ENCODE measurements at places on chromosomes 16 and 17.

- no peak for DNase-seq
Observed at GRCh38 chr16:56617212-56618085, 8.1 kb upstream of the MT1E start.

GRCh38 chr16:50480206-50480605, 68.0 kb upstream of the NKD1 start:
- DNase-seq: no peak

DNA sequence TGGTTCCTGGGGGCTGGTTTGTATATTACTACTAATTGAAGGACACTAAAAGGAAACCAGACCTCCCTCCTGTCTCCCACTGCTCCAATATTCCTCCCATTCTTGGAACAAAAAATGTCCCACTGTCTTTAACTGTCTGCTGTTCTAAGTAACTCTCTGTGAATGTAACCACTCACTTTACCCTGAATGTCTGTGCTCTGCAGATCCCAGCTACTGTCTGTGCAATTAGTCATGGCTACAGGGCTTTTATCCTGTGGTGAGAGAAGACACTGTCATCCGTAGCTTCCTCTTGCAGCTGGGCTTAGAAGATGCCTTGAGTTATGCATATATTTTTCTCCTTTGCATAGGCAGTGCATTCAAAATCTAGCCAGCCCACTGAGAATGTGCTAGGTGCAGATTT, 853.8 kb downstream of the CDH8 start:
- no peak for DNase-seq

GRCh38 chr17:42474276-42474675, 15.6 kb downstream of the ATP6V0A1 start:
- DNase-seq: no peak

DNA sequence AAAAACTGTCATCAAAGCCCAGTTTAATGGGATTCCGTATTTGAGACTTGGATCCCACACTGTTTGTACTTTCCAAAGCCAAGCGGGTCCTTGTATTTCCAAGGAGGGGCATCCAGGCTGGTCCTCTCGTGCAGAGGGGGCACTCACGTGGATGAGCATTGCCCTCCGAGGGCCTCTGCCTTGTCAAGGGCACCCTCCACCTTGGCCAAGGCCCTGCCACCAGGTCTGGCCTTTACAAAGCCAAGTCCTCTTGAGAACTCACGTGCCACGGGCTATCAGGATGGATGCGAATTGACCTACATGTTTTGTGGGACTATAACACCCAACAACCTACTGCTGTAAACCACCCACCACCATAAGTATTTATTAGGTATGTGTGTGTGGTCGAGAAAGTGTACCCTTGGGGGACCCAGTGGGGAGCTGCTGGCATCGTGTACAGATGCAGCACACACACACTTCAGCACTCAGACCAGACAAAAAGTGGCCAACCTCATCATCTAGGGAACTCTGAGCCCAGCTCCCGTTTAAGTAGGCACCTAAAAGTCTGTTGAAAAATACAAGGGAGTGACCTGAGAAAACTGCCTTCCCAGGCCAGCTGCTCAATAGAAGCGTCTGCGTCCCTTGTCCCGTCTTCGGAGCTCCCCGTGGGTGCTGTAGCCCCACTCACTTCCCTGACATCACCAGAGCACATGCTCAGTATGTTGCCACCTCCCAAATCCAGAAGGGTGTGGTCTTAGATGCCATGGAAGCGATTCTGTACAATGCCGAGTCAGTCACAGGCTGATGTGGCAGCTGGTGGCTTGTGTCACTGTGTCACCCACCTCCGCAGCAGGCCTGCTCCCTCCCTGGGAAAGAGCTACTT, 12.9 kb downstream of the MAP1LC3B start:
- no peak for DNase-seq

DNA sequence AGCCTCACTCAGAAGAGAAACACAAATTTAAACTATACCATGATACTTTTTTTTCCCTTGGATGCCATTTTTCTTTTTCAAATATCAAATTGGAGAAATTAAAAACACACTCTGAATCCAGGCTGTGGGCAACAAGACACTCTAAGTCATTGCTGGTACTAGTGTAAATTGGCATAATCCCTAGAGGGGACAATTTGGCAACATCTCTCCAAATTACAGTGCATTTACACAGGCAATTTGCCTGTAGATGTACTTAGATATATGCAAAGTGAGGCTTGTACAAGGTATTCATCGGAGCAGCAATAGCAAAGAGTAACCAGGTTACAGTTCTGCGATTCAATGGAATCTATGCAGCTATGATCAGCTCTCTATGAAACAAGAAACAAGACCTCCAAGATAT, 6.7 kb upstream of the GUCY2D start:
- DNase-seq: no peak

GRCh38 chr17:59762049-59762823, 54.8 kb downstream of the VMP1 start:
- no peak for DNase-seq

DNA sequence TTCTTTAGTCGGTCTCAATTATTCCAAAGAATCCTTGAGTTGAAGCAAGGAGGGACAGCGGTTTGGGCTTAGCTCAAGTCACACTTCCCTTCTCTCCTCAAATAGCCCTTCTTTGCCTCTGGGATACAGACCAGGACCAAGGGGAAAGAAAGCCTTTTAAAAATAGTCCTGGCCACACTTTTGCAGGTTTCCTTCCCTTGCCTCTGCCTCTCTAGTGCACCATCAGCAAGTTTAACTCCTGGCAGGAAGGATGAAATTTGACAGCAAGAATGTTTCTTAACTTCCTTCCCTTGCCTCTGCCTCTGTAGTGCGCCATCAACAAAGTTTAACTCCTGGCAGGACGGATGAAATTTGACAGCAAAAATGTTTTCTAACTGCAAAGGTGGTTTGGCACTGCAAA, 7.2 kb upstream of the G6PC1 start:
- no peak for DNase-seq

GRCh38 chr16:84461413-84462295, 42.8 kb downstream of the MEAK7 start:
- no peak for DNase-seq

GRCh38 chr16:11168386-11169051, 87.5 kb downstream of the SOCS1 start:
- DNase-seq: no peak

DNA sequence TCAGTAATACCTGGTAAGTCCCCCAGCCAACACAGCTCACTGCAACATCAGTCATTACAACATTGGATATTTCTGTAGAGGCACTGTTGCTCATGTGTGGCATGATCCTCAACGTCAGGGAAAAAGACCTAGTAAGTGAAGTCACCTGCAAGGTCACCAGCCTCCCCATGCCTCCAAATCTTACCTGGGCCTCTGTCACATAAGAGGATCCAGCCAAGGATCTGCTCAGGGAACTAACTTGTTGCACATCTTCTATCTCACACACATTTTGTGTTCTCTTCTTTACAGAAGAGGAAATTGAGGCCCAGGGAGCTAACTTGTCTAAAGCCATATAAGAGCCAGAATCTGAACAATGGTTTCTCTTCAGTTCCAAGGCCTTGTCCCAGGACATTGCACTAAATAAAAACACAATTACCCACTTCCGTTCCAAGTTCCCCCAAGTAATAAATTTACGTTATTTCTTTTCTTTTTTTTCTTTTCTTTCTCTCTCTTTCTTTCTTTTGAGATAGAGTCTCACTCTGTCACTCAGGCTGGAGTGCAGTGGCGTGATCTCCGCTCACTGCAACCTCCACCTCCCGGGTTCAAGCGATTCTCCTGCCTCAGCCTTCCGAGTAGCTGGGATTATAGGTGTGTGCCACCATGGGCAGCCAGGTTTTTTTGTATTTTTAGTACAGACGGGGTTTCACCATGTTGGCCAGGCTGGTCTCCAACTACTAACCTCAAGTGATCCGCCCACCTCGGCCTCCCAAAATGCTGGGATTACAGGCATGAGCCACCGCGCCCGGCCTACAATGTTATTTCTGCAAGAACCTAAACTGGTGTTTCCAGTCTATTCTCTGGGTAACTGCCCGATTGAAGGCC, 1.3 kb downstream of the SHMT1 start:
- DNase-seq: no peak

GRCh38 chr17:61662741-61663140, 71.7 kb upstream of the NACA2 start:
- no peak for DNase-seq

- DNase-seq: no peak
Observed at GRCh38 chr16:13517841-13518240, 402.1 kb upstream of the ERCC4 start.

DNA sequence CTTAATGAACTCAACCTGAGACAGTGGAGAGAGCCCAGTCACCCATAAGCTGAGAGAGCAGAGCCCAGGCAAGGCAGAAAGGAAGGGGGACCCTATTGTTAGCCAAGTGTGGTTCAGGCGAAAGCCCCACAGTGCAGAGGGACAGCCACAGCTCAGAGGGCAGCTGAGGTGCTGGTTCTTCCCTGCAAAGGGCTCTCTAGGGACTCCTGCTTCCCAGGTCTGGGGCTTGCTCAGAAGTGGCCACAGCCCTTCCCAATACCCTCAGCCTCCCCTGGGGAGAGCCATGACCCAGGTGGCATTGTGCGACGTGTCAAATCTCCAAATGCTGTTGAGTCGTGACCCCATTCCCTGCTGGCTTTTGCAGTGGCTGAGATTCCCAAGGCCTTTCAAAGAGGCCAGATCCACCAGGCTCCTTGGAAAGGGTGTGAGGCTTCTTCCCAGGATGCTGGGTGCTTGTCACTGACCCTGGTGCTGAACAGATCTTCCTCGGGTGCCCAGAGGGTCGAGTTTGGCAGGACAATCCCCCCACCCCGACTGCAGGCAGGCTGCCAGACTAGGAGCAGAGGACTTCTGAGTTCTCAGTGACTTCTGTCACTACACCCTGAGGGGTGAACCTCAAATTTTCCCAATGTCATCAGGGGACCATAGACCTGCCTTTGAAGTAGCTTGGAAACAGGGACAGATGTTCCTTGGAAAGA, 2.5 kb upstream of the CCL17 start:
- no peak for DNase-seq

GRCh38 chr16:58020628-58021521, 4.7 kb upstream of the MMP15 start:
- DNase-seq: peak; percentile 45

DNA sequence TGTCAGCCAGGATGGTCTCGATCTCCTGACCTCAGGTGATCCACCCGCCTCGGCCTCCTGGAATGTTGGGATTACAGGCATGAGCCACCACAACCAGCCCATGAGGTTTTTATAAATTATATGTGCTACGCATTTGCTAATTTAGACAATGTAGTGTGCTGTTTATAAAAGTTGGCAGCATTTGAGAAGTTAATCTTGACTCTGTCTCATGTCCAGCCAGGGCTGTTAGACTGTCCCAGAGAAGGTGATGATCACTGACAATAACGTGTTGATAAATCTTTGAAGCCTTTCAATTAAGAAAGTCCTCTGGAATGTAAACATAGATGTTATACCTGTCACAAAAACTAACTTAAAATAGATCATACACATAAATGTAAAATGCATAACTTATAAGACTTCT, 82.0 kb downstream of the PPM1E start:
- DNase-seq: no peak

DNA sequence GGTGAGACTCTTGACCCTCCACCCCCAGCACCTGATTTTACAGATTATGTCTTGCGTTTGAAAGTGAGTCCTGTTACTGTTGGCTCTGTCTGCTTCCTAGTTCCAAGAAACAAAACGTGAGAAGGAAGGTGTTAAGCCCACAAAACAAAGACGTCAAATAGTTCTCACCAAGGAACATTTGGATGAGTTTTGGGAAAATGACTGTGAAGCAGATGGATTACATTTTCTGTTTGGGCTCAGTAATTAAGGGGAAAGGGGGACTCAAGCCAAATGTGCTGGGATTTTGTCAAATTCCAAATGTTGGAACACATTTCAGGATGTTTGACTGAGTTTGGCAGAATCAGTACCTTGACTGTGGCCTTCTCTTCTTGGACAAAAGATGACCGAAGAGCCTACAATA, 71.2 kb downstream of the PCTP start:
- DNase-seq: no peak

DNA sequence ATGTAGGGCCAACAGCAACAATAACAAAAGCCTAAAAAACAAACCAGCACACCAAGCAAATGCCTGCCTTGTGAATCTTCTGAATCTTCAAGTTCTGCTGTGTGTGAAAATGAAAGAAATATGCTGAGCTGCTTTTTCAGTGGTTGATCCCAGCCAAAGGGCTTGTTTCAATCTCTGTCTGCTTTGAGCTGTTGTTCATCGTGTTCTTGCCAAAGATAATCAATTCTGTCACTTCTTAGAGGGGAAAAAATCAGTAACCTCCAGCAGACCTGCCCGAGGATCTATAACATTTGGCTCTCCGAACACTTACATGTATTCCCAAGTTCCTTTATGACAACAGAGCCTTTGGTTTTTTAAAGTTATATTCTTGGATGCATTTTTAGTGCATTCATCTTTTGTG, 65.9 kb downstream of the VPS35L start:
- no peak for DNase-seq

DNA sequence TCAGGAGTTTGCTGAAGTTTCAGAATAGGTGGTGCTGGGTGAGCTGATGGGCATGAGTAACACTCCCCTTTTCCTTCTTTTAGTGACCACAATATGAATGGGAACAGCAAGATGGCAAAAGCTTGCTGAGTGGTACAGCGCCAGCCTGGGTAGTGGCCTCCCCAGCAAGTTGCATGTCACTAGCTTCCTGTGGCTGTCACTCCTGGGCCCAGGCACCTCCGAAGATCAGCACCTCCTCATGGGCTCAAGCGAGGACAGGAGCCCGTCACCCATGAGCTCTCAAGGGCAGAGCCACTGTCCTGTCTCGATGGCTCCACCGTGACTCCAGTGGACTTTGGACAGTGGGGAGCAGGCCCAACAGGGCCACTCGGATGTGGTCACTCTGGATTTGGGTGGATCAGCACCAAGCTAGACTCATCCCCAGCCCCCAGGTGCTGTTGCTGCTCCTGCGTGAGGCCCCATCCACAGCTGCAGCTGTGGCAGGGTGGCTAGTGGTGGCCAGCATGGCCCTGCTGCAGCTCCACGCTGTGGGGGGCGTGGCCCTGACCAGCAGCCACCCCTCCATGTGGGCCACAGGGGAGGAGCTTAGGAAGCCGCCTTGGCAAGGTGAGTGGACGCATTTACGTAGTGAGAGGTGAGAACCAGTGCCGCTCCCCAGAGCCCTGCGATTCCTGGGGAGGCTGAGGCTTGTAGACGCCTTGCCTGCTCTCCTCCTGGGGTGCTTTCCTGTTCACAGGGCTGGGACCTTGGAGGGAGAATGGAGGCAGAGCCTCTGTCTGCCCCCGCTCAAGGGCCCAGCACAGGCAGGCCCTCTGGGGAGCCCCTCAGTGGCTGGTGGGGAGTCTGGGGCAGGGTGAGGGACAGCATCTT, 13.6 kb upstream of the DNASE1 start:
- DNase-seq: no peak

GRCh38 chr17:8941520-8941919, 24.0 kb downstream of the PIK3R5 start:
- peak; percentile 26 for DNase-seq

DNA sequence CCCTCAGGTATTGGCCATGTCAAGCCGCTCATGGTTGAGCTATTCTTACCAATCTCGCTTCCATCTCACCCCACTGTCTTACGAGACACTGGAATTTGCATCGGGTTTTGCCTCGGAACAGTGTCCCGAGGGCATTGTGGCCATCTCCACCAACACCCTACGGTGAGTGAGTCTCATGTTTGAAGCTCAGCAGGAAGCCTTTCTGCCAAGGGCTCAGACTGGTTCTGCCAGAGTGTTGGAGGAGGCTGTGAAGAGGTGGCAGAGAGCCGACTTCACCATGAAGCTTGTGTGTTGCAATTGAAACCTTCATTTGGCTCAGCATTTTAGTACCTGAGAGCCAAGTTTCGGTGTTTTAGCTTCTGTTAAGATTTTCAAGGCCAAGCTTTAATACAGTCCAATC, 38.0 kb downstream of the SF3B3 start:
- DNase-seq: no peak

Data from activated T-helper 1 cell treated with anti-CD3 and anti-CD28 coated beads, Interleukin-2, amount 50 U/mL, for 16 hours (primary cell).